ENCODE measurements at places on chromosomes 3 and 15.

- no peak for DNase-seq
Observed at GRCh38 chr3:170470063-170471016, 51.7 kb downstream of the CLDN11 start.

DNA sequence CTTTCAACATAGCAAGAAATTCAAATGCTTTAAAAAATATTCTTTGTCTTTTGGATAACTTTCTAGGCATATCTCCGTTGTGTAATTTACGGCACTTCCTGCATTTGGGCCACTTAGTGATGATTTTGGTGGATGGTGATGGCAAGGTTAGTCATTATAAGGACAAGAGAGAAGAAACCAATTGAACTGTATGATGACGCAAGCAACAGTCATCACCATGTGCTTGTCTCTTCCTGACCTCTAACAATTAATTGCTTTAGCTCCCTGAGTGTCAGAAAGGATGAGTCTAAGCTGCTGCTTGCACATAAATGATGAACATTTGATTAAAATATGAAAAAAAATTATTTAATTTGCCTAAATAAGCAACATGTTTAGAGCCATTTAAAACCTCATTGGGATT is 11.3 kb upstream of the P2RY12 start:
- DNase-seq = no peak

GRCh38 chr3:151440940-151441339 is 19.9 kb downstream of the IGSF10 start:
- no peak for DNase-seq

- DNase-seq = no peak
Observed at GRCh38 chr15:78873793-78874765, 1.4 kb downstream of the MORF4L1 start.

DNA sequence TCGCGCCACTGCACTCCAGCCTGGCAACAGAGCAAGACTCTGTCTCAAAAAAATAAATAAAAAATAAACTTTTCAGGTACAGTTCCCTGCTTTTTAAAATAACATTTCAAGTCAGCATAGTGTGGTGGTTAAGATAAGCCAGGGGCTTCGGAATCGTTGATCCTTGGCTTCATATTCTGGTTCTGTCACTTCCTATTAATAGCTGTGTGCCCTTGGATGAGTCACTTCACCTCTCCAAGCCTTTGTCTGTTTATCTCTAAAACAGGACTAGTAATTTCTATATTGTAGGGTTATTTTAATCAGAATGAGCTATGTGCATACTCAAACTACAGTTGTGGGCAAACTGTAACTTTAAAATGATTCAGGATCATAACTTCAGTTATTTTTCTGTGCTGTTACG is 53.8 kb upstream of the SENP5 start:
- no peak for DNase-seq

DNA sequence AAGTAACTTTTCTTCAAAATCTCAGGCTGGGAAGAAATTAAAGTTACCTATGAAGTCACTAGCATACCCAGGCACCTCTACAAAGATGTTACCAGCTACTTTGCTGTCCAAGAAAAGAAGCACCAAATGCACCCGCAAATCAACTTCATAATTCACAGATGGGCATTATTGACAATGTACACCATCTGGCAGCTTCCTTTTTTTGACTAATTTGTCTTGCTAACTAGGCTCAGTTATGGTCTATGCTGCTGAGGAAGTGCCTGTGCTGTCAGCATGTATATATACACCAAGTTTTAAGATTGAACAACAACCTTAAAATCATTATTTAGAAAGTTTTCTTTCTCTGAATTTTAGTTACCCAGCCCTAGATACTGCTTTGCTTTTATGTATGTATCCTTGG is 93.8 kb downstream of the NSUN3 start:
- DNase-seq = no peak

GRCh38 chr3:11186771-11187191 is 32.5 kb downstream of the HRH1 start:
- DNase-seq = no peak

DNA sequence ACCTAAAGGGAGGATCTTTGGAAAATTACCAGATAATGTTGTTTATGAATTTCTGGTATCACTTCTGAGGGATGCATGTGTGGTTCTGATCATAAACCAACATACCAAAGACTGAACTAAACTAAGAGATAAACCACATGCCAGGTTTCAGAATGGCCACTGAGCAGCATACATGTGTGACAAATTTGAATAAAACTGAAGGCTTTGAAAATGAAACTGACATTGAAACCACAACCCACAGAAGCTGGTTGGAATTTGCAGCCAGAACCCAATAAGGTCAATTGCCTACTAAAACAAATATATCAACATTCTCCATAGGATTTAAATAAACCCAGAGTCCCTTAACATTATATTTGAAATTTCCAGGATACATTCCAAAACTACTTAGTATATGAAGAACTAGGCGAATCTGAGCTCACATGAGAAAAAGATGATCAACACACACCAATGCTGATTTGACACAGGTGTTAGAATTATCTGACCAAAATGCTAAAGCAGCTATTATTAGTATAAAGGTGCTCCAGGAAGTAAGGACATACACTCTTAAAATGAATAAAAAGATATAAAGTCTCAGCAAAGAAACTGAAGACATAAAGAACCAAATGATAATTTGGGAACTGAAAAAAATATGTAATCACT is 125.0 kb downstream of the ZNF280D start:
- DNase-seq = no peak

GRCh38 chr3:16893618-16894200 is 9.0 kb downstream of the PLCL2 start:
- no peak for DNase-seq

DNA sequence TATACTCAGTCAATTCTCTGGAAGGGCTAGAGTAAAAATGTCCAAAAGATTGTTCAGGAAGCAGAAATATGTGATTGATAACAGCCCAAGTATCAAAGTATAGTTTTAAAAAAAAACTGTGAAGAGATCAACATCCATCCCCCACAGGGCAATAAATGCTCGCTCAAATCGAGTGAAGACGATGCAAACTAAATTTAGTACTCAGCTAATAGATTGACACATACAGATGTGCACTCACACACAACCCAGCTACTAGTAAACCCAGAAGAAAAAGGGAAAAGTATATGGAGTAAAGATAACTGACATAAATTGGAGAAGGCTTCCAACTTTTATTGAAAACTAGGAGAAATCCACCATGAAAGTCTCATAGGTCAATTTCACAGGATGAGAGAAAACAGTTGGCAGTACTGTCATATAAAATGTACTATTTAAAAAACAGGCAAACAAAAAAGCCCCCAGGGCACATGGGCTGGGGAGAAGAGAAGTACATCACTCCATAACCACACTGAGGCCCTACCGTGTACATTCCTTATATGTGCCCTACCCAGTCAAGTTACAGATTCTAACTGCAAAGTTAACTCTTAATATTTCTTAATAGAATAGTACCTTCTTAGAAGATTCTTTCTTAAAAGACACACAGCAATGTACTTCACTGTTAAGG is 125.7 kb downstream of the TBL1XR1 start:
- DNase-seq = no peak

- DNase-seq = no peak
Observed at GRCh38 chr3:145087038-145087437, 1073.9 kb downstream of the PLOD2 start.

- no peak for DNase-seq
Observed at GRCh38 chr3:35737080-35737479, 97.8 kb downstream of the ARPP21 start.

DNA sequence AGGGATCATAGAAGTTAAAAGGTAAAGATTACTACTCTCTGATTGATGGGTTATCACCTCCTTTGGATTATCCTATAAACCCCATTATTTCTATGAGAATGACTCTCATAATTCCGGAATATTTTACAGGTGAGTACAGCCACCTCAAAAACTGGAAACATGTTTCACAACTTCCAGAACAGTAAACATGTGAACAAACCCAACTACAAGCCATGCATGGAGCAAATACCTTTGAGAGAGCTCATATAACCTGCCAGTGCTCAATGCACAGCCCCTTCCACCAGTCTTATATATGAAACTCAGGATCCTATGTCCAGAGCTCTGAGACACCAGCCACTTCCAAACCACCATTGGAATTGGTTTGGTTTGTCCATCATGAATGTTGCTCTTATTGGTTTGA is 208.0 kb downstream of the MECOM start:
- DNase-seq = no peak

DNA sequence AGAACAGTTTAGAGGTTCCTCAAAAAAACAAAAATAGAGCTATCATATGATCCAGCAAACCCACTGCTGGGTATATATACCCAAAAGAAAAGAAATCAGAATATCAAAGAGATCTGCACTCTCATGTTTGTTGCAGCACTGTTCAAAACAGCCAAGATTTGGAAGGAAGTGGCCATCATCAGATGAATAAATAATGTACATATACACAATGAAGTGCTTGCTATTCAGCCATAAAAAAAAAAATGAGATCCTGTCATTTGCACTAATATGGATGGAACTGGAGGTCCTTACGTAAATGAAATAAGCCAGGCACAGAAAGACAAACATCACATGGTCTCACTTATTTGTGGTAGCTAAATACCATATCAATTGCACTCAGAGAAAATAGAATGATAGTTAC is 58.4 kb downstream of the SCAPER start:
- DNase-seq = no peak

DNA sequence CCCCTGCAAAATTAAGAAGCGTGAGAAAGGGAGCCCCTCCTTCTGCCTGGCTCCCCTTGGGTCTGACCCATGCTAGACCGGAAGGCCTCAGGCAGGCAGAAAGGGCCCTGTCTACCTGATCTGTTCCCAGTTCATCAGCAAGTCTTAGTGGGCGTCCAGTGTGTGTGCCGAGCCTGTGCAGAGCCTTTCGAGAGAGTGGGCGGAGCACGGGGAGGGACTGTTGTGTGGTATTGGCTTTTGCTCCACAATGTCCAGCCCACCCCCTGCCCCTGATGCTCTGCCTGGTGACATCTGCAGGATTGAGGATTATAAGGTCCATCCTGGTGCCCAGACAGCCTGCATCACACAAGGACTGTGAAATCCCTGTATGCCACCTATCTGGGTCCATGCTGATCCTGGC is 82.9 kb downstream of the CHDH start:
- no peak for DNase-seq

DNA sequence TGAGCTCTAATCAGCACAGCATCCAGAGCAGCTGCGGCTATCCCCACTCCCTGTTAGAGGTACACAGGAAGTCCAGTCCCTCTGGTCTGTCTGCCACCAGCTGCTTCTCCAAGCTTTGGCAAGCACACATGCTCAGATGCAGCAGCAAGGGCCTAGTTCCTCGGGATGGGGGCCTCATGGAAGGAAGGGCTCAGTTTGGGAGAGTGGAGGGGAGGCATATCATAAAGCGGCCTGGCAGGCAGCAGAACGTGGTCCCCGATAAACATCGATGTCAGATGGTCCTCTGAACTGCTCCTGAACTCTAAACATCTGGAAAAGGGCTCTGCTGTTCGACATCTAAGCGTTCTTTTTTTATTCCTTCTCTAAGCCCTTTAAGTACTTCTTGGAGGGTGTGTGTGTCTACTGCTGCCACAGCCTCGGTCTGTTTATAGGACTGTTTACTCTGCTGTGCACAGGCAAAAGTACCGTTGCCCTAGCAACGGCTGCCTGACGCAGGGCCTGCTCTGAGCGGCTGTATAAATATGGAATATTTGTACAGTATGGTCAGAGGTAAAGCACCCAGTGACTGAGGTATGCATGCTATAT is 74.6 kb downstream of the PRICKLE2 start:
- peak; percentile 31 for DNase-seq

DNA sequence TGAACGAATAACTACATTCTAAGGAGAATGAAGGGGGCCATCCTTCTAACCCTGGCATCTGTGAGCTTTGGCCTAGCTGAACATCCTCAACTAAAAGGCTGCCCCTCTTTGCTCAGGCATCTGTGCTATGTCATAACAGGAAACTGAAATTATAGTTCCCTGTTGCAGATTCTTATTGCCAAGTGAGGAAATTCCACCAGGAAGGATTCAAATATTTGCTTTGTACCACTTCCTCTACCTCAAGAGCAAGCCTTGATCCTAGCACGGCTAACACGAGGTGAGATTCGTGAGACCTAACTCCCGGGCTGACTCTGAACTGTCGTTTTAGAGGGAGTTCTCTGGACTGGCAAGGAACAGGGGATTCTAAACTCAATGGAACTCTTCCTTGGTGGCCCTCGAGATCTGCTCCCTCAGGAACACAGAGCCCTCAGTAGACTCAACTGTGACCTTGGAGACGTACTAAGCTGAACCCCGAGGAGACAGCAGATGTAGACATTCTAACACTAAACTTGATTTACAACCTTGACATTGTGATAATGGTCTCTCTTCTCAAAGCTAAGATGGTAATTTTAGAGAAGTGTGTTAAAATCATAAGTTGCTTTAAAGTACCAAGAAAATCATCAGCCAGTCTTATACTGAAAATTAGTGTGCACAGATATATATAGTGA is 4.2 kb downstream of the SPG21 start:
- no peak for DNase-seq

DNA sequence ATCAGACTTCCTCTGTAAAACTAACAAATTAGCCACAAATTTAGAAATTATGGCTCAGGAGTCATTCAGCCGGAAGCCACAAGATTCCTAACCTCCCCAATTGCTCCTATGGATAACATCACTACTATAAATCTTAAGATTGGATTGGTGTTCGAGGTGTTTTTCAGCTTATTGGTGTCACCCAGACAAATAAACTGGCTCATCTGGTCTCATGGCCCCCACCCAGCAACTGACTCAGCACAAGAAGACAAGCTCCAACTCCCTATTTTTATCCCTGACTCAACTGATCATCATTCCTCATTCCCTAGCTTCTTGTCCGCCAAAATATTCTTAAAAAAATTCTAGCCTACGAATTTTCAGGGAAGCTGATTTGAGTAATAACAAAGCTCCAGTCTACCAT is 135.1 kb upstream of the STRIT1 start:
- no peak for DNase-seq

DNA sequence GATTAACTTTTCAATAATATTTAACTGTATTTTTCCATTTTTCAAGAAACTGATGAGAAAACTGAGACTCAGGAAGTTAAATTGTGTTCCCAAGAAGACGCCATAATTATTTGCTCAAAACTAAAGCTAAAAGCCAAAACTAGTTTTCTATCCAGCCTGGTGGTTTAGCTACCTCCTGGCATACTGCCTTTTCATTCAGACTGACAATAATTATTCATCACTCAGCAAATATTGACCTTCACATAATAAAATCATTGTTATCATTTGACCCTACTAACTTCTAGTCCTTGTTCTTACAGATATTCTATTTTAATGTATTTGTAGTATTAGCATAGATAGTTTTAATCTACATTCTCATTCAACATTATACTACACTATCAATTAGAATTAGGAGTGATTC is 210.6 kb upstream of the GADL1 start:
- no peak for DNase-seq

DNA sequence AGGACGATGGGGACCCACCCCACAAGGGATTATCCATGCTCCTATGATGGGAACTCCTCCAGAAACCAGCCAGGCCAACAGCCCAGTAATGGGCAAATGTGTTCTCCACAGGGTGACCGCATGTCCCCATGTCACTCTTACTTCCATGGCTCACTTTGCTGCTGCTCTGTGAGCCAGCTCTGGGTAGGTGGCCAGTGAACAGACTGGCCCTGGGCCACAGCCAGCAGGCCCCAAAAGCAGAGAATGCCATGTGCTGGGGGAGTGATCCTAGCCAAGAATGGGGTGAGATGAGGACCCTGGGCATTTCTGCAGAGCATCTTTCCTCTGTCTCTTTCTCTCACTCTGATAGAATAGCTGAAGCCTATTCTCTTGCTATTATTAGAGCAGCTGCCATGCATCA is 391.4 kb downstream of the LRTM1 start:
- DNase-seq = no peak

- DNase-seq = no peak
Observed at GRCh38 chr3:187454085-187454815, 86.1 kb downstream of the RTP4 start.

Measured in DMS79 (cell line).